ENCODE measurements at places on chromosomes 13 and 19. TPM values are rescaled to one million over a fixed set of nuclear protein-coding genes. Genes with fewer than 3 reads are reported as not detected.

DNA sequence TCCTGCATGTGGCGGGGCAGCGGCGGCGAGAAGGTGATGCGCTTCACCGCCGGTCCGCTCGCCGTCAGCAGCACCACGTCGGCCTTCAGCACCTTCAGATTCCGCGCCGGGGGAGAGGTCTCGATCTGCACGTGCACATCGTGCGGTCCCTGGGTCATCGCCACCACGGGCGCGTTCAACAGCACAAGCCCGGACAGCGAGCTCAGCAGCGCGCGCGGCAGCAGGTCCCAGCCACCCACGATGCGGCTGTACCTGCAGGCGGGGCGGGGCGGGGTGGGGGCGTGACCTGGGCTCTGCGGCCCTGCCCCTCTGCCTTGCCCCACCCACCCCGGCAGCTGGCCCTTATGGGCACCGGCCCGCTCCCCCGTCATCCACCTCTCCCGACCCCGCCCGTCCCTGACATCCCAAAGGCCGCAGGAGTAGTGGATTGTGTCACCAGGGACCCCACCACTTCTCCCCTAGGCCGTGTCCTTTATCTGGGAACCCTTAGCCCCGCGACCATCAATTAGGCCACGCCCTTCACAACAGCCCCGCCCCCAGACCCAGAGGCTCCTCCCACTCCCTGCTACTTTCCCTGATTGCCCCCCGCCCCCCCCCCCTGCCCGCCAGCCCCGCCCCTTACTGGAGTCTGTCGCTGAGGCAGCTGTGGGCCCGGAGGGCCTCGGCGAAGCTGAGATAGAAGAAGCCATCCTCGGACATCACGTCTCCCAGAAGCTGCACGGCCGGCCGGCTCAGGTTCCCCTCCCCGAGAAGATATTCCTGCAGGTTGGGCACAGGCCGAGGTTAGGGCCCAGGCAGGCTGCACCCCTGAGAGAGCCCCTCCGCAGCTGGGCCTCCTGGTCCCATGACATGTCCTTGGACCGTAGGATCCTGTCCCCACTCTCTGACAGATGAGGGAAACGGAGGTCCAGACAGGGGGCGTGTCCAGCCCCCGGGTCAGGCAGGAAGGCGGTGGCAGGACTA, 6.1 kb downstream of the IL4I1 start:
- no peak for DNase-seq

GRCh38 chr13:21872795-21873194, 201.9 kb downstream of the FGF9 start:
- DNase-seq: no peak

GRCh38 chr19:28619816-28620429, 593.0 kb downstream of the UQCRFS1 start:
- no peak for DNase-seq

GRCh38 chr13:74015137-74015536, 119.1 kb downstream of the KLF12 start:
- DNase-seq: no peak

- DNase-seq: no peak
These were observed 20.4 kb downstream of the RNF17 start for GRCh38 chr13:24784319-24784718.

DNA sequence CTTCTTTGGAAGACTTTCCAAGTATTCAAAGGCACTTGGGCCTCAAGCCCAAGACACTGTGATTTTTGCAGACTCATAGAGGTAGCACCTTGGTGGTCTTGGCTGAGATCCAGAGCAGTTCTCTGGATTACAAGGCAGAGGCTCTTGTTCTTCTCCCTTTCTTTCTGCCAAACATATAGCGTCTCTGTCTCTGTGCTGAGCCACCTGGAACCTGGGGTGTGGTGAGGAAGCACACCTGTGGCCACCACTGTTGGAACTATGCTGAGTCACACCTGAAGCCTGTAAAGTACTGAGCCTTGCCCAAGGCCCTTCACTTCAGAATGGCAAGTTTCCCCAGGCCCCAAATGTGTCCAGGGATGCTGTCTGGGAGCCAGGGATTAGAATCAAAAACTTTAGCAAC, 127.5 kb downstream of the FREM2 start:
- no peak for DNase-seq

DNA sequence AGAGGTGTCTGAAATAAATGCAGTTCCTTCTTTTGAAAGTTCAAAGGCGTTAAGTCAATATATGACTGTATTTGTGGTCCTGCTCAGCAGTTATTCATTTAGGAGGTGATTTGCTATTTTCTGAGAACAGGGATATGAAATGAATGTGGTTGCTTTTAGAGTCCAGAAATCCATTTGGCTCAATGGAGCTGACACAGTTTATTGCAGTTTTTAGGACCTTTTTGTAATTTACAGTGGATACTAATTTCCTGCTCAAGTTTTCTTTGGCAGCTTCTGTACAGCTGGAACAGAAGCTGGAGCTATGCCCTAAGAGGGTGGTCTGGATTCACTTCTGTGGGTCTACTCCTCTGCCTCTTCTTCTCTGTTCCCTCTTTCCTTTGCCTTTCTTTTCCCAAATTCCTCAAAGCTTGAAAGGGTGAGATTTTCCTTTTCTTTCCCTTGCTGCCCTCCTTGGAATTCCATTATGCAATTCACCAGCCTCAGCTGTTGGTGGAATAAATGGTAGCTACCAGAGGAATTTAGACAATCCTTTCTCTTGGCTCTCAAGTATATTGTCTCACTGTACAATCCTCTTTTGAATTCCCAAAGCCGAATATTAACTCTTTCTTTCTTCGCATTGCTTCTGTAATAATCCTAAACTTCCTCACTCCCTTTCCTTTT, 39.9 kb downstream of the ITGBL1 start:
- DNase-seq: no peak

- no peak for DNase-seq
These were observed 43.1 kb upstream of the STARD13 start for GRCh38 chr13:33328701-33329100.

DNA sequence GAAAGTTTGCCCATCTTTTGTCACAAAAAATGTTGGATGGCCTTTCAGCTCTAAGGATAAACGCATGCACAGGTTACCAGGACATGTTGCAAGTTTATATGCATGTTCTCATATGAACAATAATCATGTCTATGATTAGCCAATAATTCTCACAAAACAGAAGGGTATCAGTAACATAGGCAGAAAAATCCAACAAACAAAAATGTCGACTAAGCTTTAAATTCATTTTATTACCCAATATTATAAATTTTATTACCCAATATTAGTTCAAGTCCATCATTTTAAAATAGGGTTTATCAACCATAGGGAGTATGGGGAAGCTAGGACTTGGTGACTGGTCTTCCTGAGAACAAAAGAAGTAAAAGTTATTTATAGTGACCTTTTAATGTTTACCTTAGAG, 93.1 kb downstream of the ENOX1 start:
- no peak for DNase-seq

DNA sequence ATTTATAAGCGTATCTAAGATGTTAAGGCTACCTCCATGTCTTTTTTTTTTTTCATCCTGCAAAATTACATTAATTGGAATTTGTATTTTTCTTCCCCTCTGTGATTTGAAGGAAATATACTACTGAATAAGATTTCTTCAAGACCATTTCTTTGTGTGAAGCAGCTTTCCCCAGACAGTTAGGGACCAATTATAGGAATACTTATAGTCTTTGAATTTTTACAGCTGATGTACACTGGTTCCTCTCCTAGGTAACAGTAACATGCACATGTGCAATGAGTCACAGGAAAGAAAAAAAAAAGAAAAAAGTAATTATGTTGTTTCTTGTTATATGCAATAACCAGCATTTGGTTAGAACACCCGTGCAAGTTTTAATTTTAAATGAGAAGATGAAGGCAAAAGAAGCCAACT, 82.0 kb downstream of the PCDH9 start:
- no peak for DNase-seq

DNA sequence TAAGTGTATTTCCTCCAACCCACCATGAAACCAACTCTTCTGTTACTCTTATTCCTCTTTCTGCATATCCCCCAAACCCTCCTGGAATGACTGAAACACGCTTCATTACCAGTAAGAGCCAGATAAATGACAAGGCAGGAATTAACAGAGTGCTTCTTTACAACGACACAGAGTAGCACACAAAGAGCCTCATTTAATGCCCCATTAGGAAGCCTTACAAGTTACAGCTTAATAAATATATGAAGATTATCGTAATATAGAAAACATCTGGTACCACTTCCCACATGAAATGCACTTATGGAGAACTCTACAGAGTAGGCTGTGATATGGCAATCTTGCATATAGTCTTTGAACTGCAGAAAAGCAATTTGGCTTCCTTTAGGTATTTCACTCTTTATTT, 116.8 kb downstream of the ENOX1 start:
- DNase-seq: no peak

DNA sequence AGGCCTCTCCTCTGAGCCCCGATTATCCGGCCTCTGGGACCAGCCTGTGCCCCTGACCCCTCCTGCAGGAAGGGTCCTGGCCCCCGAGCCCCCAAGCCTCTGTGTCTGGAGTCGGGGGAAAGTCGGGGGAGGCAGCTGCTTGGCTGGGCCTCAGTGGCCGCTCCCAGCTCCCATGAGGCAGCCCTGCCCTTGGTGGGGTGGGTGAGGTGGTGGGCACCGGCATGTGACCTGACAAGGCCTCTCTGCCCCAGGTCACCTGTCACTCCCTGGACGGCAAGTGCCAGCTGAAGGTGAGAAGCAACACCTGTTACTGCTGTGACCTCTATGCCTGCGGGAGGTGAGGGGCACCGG, 41.5 kb downstream of the TMEM255B start:
- no peak for DNase-seq

DNA sequence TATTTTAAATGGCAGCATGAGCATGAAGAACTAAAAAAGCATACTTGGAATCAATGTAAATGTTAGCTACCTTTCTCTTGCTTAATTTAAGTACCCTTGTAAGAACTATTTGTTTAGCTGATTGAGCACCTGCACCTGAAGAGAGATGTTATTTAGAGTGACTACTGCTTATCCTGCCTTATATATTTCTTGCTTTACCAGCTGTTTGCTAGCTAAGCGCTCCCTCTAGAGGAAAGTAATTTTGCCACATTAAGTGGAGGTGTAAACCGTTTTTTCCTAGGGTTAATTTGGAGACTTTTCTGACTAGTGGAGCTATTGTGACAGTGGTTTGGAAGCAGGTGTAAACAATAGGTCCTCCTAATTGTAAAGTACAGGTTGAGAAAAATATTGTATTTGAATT, 19.4 kb upstream of the PSG2 start:
- DNase-seq: no peak

DNA sequence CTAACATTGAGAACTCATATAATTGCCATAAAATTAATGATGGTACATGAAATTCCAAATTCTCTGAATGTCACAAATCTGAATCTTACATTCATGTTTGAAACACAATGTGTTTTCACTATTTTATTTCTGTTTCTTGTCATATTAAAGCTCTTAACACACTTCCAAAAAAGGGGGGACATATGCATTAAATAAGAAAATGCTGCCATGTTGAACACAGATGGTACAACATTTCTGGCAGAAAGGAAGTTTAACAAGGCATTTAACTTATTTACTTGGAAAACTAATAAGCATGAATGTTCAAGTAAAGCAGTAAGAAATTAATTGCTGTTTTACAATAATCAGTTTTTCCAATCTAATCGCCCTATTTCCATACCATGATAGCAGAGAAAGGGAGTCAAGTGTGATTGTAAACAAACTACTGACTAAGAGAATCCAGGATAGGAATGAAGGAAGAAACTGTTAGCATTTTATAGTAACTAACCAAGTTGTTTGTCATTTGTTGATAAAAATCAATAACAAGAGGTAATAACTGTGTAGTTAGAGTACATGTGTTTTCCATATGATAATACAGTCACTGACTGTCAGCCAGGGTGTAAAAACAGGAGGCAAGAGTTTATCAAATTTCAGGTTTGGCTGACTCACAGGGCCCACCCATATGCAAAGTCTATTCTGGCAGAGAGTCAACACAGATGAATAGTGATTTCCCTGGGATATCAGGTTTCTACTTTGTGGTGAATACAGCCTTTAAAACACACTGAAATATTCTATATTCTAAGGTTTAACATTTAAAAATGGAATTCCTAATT, 5.7 kb upstream of the FOXO1 start:
- peak; percentile 15 for DNase-seq

DNA sequence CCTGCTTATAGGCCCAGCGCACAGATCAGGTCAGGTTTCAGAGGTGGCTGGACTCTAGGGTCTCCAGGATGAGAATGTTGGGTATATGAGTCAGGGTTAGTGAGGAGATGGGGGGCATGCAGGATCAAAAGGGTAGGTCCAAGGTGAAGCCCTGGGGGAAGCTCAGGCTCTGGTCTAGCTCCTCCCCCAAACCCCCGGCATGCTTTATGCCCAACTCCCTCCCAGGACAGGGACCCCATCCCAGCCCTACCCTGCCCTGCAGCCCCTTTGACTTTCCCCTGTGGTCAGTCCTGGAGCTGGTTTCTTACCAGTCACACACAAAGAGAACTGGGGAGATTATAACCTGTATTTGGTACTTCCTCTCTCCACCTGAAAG, 9.8 kb upstream of the CEACAM18 start:
- DNase-seq: no peak

GRCh38 chr13:104318121-104318520, 1251.9 kb upstream of the SLC10A2 start:
- DNase-seq: no peak

DNA sequence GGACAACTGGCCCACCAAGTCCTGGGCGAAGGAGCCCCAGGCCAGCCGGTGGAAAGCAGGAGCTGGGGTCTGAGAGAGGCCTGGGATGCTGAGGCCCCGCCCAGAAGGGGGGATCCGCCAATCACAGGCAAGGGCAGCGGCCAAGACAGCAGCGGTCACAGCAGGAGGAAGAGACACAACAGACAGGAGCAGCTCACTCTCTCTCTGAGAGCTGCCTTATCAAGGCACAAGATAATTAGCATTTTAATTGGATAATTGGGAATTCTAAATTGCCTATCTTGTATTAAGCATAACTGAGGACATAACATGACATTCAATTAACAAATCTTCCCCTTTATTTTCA, 46.2 kb downstream of the CEBPG start:
- DNase-seq: no peak

- no peak for DNase-seq
These were observed 27.1 kb downstream of the SUGP2 start for GRCh38 chr19:19006213-19006612.

GRCh38 chr19:51466723-51467122, 8.5 kb upstream of the SIGLEC8 start:
- no peak for DNase-seq

GRCh38 chr19:42199440-42200115, 17.9 kb downstream of the DEDD2 start:
- DNase-seq: no peak

GRCh38 chr13:81148822-81149221, 807.9 kb upstream of the SPRY2 start:
- no peak for DNase-seq

GRCh38 chr19:3055741-3056416, 6.4 kb downstream of the TLE5 start:
- no peak for DNase-seq

The MYO1F gene
- polyA plus RNA-seq: 0.15 TPM

The SLC25A41 gene
- polyA plus RNA-seq: not detected

The ZNF527 gene
- polyA plus RNA-seq: 4.0 TPM

The OR7A17 gene
- not detected for polyA plus RNA-seq

The TMPRSS9 gene
- not detected for polyA plus RNA-seq

Data from AG04450 (cell line).